Smooth muscle cell of the umbilical artery (primary cell): ENCODE measurements at places on chromosomes 7 and 10. TPM values are rescaled to one million over a fixed set of nuclear protein-coding genes. Genes with fewer than 3 reads are reported as not detected.

Gene IDI2
- total RNA-seq: not detected in 2 replicates

Gene CYP3A7
- total RNA-seq: 0.30 and 1.1 TPM in 2 replicates

Gene GOLGA7B
- not detected in 2 replicates for total RNA-seq

Gene POM121L12
- total RNA-seq: not detected in 2 replicates

Gene IQUB
- 0.51 and 0.89 TPM in 2 replicates for total RNA-seq

Gene ANKRD30A
- total RNA-seq: not detected in 2 replicates

Gene STEAP4
- total RNA-seq: 0.89 TPM in 1 of 2 replicates, not detected in the other

Gene CDC14C
- total RNA-seq: not detected in 2 replicates

Gene TRA2A
- total RNA-seq: 28.1 and 29.1 TPM in 2 replicates

Gene SPDYE1
- not detected in 2 replicates for total RNA-seq

Gene GCK
- total RNA-seq: 0.30 TPM in 1 of 2 replicates, not detected in the other

Gene TMEM209
- 9.2 and 9.9 TPM in 2 replicates for total RNA-seq

Gene NEUROG3
- not detected in 2 replicates for total RNA-seq

Gene ELN
- total RNA-seq: 0.09 and 0.59 TPM in 2 replicates

Gene EMX2
- 0.59 and 0.65 TPM in 2 replicates for total RNA-seq

Gene GATA3
- total RNA-seq: not detected in 2 replicates

Gene FKBP9
- 320 and 518 TPM in 2 replicates for total RNA-seq

Gene RBP4
- 0.09 and 0.30 TPM in 2 replicates for total RNA-seq

Gene RELN
- total RNA-seq: under 0.01 and 0.89 TPM in 2 replicates

Gene NODAL
- not detected in 2 replicates for total RNA-seq

Gene GALNT11
- 75.9 and 77.2 TPM in 2 replicates for total RNA-seq

Gene LRRC72
- total RNA-seq: not detected in 2 replicates

Gene PRTFDC1
- 6.8 and 11.3 TPM in 2 replicates for total RNA-seq

Gene ANKRD7
- 0.59 and 0.97 TPM in 2 replicates for total RNA-seq

Gene RNF148
- 0.92 TPM in 1 of 2 replicates, not detected in the other for total RNA-seq

Gene MRPL43
- total RNA-seq: 38.4 and 46.9 TPM in 2 replicates

Gene CC2D2B
- total RNA-seq: 0.18 and 0.30 TPM in 2 replicates

Gene ZNF775
- 5.6 and 5.9 TPM in 2 replicates for total RNA-seq

Gene CCDC172
- total RNA-seq: not detected in 2 replicates

Gene SUN3
- total RNA-seq: not detected in 2 replicates

Gene POLR2J2
- total RNA-seq: 2.3 and 2.7 TPM in 2 replicates

Gene WDR86
- 8.6 TPM in 1 of 2 replicates, not detected in the other for total RNA-seq

Gene PDZD7
- 1.2 and 1.5 TPM in 2 replicates for total RNA-seq

Gene GTPBP4
- total RNA-seq: 35.6 and 74.2 TPM in 2 replicates

Gene LRRC17
- total RNA-seq: 28.2 and 69.2 TPM in 2 replicates

Gene METTL27
- 5.0 and 9.6 TPM in 2 replicates for total RNA-seq

Gene ADARB2
- total RNA-seq: not detected in 2 replicates

Gene TMEM196
- total RNA-seq: not detected in 2 replicates

Gene PGAM2
- total RNA-seq: not detected in 2 replicates

Gene SEMA3C
- 391 and 455 TPM in 2 replicates for total RNA-seq

Gene ANXA8L1
- total RNA-seq: 2.9 and 4.5 TPM in 2 replicates
